Right hindlimb (tissue), 1 donor: ENCODE measurements at places on chromosomes 5 and 9.
A peak's percentile ranks its signal among the peaks of the same experiment; 100 is the strongest.

DNA sequence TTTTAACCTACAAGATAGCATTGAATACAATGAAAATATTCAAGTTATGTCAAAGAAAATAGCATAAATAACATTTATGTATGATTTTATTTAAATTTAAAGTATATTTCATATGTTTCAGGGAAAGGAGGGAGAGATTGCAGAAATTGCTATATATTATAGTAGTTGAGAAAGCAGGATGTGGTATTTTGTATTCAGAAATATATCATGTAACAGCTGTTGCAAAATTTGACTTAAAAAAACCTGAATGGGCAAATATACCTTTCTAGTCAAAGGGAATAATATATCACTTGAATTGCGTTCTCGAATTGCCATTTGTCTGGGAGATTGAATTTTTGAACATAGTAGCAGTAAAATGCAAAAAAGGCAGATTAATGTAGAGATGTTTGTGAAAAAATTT lies 80.6 kb downstream of the PAM start:
- DNase-seq, result no peak

DNA sequence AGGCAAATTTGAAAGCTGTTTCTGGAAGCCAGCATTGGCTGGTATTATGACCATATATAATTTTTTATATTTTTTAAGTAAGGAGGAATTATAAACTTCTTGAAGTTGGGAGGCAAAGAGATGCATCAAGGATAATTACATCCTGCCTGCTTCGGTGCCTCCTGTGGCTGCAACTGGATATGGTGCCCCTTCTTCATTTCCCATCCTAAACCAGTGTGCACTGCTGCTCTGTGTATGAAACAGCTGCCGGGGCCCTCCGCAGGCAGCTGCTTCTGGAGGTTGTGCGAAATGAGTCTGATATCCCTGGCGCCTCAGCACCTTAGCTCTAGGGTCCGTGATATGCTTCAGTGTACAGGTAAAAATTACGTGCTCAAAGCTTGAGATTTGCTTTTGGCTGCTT lies 304.2 kb downstream of the ENC1 start:
- DNase-seq, result no peak

DNA sequence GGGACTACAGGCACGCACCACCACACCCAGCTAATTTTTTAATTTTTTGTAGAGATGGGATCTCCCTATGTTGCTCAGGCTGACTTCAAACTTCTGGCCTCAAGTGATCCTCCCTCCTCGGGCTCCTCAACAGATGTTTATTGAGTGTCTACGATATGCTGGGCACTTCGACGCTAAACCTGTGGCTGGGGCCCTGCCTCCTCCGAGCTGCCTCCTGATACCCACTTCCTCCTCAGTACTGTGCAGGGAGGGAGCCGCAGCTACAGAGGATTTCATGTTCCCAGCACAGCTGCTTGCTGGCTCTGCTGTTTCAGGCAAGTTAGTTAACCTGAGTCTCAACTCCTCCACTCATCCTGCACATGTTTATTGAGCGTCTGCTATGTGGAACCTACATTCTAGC lies 9.6 kb downstream of the AIF1L start:
- DNase-seq, result no peak

DNA sequence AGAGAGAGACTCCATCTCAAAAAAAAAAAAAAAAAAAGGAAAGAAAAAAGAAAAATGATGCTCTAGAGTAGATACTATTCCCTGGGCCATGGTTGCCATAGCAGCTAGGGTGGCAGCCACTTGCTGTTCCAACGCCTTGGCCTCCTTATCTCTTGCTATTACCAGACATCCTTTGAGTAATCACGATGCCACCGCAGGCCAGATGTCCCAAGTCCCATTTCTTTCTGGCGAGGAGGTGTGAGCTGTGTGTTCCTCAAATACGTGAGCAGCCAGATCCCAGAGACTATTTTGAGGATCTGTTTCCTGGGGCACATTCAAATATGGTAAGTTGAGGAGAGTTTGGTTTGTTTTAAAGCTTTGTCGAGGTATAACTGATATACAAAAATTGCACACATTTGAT lies 23.4 kb upstream of the GFPT2 start:
- no peak for DNase-seq

DNA sequence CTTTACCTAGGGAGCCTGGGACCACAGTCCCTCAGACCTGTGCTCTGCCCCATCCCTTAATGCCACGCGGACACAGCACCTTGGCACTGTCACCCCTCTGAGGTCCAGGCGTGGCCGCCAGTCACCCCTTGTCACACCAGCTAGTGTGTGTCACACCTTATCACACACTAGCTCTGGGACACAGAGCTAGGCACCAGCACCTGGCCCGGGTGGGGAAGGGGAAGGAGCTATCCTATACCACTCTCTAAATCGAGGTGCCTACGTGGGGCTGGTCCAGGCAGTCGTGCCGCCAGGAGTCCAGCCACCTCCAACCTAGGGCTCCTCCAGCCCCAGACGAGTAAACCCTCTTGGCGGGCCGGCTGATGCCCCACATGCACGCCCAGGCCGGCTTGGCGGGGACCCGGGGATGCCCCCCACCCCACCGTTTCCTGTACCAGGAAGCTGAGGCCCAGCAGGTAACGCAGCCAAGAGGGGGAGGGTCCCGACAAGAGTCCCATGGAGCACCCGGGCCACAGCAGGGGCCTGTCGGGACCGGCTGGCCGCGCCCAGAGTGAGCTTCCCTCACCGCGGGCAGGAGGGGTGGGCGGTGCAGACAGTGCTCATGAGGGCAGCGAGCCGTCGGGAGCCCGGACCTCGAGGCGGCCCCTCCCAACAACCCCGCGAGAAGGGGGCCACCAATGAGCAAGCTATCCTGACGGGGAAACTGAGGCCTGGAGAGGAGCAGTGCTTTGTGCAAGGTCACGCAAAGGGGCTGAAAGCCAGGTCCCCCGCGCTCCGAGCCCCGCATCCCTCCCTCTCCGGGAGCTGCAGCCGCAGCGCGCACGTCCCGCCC lies 550 bp downstream of the CORO2A start:
- DNase-seq, result no peak

GRCh38 chr5:39216631-39217030 lies 2.7 kb downstream of the FYB1 start:
- no peak for DNase-seq

DNA sequence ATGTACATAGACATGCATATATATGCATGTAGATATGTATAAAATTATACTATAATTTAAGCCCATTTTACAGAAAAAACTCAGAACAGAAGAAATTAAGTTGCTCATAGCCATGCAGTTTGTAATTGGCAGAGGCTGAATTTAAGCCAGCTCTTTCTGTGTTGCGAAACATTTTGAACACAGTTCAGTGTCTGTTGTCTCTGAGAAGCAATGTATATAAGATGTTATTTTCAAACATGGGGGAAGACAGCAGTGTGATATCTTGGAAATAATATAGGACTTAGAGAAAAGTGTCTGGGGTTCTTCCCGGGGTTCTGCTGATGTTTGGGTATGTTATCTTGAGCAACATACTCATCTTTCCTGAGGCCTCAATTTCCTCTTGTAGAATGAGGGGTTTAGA lies 37.6 kb downstream of the SVEP1 start:
- no peak for DNase-seq

DNA sequence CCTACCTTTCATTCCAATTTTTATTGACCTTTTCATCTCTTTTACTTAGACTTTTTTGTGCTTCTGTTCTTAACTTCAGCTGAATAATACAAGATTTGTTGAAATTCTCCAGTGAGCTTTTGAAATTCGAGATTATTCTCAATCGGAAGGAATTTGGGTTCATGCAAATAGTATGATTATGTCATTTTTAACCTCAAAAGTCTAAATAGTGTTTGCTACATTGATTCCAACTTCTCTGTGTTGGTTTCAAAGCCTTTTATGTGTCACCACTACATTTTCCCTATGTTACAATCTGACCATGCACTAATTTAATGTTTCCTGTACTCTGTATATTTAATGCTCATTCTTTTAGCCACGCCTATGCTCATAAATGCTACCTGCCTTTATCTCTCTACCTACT lies 44.1 kb downstream of the VPS13A start:
- no peak for DNase-seq

- peak; percentile 47 for DNase-seq
These were observed 132.4 kb upstream of the EPB41L4A start for GRCh38 chr5:112551419-112552032.

DNA sequence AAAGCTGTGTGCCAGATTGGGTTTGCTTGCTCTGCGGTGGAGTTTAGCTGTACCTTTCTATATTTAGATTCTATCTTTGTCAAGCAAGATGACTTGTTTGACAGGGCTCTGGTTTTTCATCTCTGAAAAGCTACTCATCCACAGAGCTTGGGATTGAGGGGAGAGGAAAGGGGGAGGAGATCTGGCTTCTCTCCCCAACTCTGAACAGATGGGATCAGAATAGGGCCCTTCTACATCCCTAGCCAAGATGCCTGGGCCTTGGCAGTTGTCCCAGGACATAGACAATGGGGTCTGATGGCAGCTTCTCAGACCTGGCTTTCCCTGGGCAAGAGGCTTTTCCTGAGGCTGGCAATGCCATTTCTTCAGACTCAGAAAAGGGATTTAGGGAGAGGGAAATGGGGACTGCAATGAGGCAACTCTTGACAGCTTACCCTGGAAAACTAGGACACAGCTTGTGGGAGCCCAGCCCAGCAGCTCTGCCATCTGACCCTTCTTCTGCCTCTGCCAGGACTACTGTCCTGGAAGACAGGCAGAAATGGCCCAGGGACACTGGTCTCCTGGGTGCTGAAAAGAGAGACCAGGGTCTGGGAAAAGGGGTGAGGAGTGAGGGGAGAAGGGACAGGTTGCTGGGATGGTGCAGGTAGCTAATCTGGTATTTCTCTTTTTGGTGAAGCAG lies 50.2 kb upstream of the ASTN2 start:
- peak; percentile 55 for DNase-seq

DNA sequence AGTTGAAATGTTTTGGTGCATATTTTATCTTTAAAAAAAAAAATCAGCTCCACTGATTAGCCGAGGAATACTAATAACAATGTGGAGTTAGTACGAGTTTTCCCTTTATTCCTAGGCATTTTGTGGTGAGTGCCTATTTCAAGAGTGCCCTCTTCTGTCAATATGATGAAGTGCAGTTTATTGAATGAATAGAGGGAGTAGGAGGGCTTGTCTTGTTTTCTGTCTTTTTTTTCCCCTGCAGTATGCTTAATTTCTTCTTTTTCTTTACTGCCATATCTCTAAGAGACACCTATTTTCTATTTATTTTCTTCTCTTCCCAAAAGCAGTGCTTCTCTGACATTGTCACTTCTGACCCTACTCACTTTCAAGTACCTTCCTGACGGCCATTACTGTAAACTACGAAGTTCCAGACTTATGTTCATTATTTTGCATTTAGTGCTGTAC lies 169.6 kb upstream of the PITX1 start:
- DNase-seq, result no peak

DNA sequence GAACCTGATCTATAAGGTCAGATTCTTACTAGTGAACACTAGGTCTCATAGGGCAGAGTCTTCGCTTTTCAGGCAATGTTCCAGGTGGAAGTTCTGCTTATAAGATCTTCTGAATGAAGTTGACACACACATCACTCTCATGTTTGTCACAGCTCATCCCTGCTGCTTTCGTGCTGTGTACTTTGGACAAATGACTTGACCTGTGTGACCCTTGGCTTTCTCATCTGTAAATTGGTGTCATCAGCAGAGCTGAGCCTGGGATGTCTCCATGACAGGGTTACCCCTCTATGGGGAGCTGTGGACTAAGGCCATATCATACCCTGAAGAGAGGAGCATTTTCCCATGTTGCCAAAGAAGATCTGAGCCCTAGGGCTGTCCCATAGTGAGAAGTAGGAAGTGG lies 2.8 kb downstream of the DELE1 start:
- DNase-seq, result no peak

- peak; percentile 45 for DNase-seq
These were observed 59.7 kb upstream of the HMHB1 start for GRCh38 chr5:143752165-143752850.

DNA sequence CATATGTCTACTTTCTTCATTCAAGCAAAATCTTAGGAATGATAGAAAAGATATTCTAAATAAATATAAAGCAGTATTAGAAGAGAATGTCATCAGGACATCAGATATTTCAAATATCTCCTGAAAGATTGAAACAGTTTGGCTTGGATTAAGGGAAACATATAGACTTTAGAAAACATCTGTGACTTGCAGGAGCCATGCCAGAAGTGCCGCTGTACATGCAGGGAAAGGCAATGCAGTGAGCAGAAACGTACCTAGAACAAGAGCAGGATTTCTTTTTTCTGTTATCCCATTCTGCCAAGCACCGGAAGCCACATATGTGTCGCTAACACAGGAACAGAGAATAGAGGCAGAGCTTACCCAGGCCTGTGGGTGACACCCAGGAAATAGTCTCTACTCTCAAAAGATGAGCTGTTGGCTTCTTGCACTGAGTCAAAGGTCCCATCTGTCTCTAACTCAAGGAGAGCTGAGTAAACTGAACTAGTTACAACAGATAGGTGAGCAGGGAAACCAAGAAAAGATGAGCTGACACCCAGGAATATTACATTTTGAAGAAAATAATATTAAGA lies 5.8 kb downstream of the ADAMTS19 start:
- no peak for DNase-seq

GRCh38 chr5:38651806-38652205 lies 95.4 kb upstream of the LIFR start:
- DNase-seq, result no peak

DNA sequence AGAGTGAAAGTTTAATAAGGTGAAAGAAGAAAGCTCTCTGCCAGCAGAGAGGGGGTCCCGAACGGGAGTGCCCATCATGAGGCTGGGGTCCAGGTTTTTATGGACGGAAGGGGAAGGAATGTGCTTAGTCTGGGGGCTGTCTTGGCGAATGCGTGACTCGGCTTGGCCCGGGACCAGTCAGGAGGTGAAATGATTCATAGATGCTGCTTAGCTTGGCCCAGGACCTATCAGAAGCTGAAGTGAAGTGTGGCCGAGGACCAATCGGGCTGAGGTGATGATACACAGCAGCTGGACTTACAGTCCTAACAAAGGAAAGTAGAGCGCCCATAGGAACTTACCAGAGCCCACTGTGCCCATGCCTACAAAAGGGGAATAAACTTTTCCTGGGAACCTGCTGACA lies 3.9 kb upstream of the FKTN start:
- no peak for DNase-seq

DNA sequence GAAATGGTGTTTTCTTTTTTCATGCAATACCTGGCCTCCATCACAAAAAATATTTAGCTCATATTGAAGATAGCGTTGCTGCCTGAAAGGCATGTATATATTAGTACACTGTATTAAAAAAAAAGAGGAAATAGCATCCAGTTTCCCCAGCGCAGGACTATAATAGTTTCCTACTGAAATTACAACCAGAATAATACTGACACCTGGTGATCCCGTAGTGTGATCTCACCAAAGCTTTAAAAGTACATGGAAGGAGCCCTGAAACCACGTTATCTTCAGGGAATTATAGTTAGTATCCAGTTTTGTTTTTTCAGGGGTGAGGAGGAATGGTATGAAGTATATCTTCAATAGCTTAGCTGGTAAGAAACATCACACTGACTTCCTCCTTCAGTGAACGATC lies 264.9 kb downstream of the CD180 start:
- no peak for DNase-seq
